ENCODE measurements at places on chromosomes 2 and 18.

- no peak for DNase-seq
These were observed 506.5 kb upstream of the TNP1 start for GRCh38 chr2:217366266-217366895.

- no peak for DNase-seq
These were observed 17.2 kb downstream of the SP110 start for GRCh38 chr2:230202430-230203109.

DNA sequence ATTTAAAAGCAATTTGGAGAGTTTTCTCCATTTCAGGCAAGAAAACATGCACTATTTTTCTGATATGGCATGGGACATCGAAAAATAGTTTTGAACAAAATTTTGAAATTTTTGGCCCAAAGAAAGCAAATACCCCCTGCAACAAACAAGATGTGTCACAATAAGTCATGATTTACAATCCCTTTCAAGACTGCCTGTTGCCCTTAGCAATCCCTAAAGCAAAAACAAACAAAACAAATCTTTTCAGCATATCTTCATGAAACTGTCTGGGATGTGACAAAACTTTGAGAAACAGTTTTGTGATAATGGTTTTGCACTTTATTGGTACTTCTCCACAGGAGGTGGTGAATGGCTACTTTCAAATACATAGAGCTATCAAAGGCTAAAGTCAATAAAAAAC, 1888.7 kb upstream of the PIK3C3 start:
- DNase-seq = no peak

GRCh38 chr2:229780856-229781773, 66.8 kb upstream of the DNER start:
- no peak for DNase-seq

GRCh38 chr2:239881561-239882320, 143.4 kb downstream of the NDUFA10 start:
- DNase-seq = no peak

- no peak for DNase-seq
These were observed 232.2 kb downstream of the IKZF2 start for GRCh38 chr2:212919238-212919637.

- no peak for DNase-seq
These were observed 136.3 kb downstream of the ERBB4 start for GRCh38 chr2:212402316-212402715.

GRCh38 chr18:77062518-77063003, 70.0 kb downstream of the MBP start:
- DNase-seq = no peak

GRCh38 chr2:144924827-144925226, 404.9 kb upstream of the ZEB2 start:
- DNase-seq = no peak

GRCh38 chr2:205568620-205569019, 113.7 kb upstream of the NRP2 start:
- no peak for DNase-seq

DNA sequence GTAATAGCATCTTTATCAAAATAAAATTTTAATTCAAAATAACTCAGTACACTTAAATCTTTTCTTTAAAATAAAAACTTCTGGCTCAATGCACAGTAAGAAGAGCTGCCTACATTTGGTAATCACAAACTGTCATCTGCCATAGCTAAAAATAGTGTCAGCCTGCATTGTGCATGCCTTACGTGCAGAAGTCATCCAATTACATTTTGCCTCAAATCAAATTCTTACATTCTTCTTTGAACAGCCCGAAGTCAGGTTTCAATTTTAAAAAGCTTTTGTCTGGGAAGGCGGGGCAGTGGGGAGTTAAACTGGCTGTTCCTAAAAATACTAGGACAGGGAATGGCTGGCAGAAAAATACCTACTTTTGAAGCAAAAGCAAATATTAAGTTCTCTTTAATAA, 51.1 kb downstream of the RTN4 start:
- DNase-seq = no peak

DNA sequence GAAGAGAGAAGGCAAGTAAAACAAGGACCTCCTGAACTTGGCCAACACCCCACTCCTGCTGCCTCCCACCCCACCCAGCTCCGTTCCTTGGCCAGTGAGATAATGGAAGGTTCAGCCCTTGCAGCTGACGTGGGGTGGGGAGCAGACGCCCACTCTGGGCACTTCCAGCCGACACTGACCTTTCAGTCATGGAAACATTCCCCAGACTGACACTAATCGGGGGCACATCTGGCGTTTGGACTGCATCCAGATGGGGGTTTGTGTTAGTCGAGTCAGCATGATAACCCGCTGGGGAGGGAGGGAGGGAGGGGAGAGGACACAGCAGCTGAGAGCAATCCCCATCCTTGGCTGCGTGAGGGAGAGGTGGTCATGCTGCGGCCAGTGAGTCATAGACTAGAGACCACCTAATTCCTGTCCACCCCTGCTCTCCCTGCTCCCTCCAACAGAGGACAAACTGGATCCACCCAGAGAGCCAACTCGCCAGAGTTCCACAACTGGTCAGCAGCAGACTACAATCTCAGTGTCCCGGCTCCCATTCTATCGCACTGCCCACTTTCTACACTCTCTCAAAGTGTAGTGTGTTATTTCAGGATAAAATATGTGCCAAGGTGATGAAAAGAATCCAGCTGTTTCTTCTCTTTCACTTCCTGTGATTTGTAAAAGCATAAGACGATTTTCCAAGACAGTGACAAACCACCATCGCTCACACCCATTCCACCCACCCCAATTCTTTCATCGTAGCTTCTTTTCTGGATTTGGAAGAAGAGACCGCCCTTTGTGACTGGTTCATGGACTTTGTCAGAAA, 115.4 kb upstream of the PKDCC start:
- DNase-seq = no peak

DNA sequence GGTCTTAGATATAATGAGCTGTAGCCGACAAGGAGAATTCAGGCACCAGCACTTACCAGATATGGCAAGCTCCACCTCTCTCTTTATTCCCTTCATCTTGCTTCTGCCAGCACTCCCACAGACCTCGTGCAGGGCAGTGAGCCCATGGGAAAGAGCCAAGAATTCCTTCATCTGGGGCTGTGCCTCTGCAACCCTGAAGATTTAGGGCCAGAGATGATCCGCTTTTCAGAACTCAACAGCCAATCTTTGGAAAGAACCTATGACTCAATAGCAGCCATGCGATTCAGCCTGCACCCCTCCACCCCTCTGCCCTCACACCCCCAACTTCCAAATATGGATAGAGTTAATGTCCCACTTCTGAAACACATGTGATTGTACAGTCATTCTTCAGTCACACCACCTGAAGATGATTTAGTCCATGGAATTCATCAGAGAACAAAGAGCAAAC, 533.7 kb upstream of the TNP1 start:
- no peak for DNase-seq

- no peak for DNase-seq
These were observed 476 bp downstream of the VSNL1 start for GRCh38 chr2:17540813-17541530.

DNA sequence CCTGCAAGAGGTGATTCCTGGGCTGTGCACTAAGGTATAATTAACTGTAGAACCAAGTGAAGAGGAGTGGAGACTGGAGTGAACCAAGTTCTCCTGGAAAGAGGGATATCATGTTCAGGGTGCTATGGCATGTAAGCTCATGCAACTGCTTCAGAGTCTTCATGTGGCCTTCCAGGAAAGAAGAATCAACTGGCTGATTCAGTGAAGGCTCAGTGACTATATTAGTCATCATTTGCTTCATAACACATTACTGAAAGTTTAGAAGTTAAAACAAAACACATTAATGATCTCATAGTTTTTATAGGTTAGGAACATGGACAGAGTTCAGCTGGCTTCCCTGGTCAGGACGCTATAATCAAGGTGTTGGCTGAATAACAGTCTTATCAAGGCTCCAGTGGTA, 1200.8 kb upstream of the GYPC start:
- no peak for DNase-seq

GRCh38 chr2:3406501-3406900, 27.0 kb downstream of the TRAPPC12 start:
- no peak for DNase-seq

DNA sequence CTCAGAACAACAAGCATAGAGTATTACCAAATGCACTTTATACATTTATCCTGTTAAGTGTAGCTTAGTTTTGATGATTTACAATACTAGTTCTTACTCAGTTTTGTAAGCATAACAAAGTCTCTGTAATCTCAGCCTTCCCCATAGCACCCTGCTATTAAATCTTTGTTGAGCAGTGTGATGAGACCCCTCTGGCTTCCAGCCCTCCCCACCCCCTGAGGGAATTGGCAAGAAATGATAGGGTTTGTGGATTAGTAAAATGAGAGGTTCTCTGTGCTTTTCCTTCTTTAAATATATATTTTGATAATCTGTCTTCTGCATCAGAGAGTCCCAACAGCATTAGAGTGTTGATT, 37.2 kb downstream of the ZNF521 start:
- DNase-seq = no peak

- no peak for DNase-seq
These were observed 30.6 kb upstream of the PPP3R1 start for GRCh38 chr2:68282811-68283418.

GRCh38 chr2:196955036-196955435, 28.5 kb upstream of the PGAP1 start:
- no peak for DNase-seq

Measured in cortex of kidney (tissue), 1 donor.